ENCODE measurements at places on chromosomes 3 and 15. TPM values are rescaled to one million over a fixed set of nuclear protein-coding genes. Genes with fewer than 3 reads are reported as not detected.

Gene SSUH2
- polyA plus RNA-seq = 4.9 TPM

Gene CHRD
- 10.6 TPM for polyA plus RNA-seq

Gene GXYLT2
- polyA plus RNA-seq = 18.3 TPM

Gene GASK1A
- 6.1 TPM for polyA plus RNA-seq

Gene TMCO5A
- not detected for polyA plus RNA-seq
